ENCODE measurements at places on chromosomes 1 and 21. TPM values are rescaled to one million over a fixed set of nuclear protein-coding genes. Genes with fewer than 3 reads are reported as not detected.

GRCh38 chr1:197235355-197235754 lies 32.7 kb upstream of the CRB1 start:
- DNase-seq, result no peak

TRIM67 gene
- total RNA-seq, result not detected

DNA sequence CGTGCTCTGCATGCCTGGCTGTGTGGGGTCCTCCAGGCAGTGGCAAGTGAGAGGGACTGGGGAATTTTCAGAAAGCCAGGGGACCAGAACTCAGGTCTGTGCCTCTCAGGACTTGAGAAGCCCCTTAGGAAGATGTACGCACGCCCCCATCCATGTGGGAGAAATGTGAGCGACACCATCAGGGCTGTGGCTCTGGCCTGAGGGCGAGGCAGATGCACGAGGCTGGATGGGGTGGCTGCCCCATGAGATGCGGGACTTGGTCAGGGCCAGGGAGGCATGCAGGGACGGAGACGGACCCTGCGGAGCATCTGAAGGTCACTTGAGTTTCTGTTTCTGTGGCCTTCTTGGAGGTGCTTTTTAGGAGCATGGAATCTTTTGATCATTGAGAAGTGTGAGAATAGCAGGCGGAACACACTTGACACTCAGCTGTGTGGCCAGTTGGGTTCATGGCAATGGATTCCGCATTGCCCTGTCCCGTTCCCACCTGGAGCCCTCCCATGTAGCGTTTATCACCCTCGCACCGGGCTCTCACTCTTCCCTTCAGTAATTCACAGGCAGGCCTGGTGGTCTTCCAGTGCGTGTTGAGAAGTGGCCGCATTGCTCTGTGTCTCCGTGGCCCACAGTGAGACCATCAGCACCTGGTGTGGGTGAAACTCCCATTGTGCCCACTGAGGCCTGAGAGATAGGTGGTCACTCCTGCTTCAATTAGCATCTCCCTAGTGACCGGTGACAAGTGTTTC lies 30.7 kb upstream of the ACTRT2 start:
- DNase-seq, result no peak

- no peak for DNase-seq
Measured at GRCh38 chr1:63784489-63785390, 10.9 kb downstream of the ROR1 start.

DNA sequence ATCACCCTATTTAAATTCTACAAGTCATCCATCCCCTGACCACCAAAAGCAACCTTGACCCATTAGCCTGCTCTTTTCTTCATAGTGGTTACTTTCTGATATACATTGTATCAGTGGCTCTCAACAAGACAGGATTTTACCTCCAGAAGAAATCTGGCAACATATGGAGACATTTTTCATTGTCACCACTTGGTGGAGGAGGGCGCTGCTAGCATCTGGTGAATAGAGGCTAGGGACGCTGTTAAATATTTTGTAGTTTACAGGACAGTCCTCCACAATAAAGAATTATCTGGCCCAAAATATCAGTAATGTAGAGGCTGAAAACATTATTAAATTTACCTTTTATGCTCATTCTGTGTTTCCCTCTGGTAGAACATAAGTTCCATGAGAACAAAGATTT lies 6.1 kb downstream of the HSPA13 start:
- no peak for DNase-seq

REN gene
- 0.18 TPM for total RNA-seq

S100A13 gene
- total RNA-seq, result 237 TPM

KPRP gene
- not detected for total RNA-seq

DNA sequence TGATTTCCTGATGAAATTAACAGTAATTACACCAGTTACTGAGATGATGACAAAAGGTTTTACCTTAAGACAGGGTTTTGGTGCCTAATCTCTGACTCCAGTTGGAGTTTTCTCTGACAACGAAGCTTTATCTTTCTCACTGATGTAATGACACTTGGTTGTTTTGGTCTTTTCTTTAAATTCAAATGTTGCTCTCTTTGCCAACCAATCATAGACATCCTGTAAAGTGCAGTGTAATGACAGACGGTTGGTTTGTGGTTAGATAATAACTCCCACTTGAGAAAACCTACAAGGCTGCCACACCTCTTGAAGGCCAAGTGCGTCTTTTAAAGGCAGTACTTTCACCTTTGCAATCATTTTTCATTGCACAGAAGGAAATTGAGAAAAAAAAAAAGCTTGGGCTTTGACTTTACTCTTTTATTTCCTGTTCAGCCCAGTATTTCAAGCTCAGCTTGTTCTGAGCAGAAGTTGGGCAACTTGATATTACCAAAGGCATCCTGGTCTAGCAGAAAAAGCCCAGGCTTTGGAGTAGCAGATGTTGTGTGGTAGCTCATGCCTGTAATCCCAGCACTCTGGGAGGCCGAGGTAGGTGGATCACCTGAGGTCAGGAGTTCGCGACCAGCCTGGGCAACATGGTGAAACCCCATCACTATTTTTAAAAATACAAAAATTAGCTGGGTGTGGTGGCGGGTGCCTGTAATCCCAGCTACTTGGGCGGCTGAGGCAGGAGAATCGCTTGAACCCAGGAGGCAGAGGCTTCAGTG lies 14.9 kb downstream of the PDIK1L start:
- DNase-seq, result no peak

NOS1AP gene
- 0.44 TPM for total RNA-seq

DNA sequence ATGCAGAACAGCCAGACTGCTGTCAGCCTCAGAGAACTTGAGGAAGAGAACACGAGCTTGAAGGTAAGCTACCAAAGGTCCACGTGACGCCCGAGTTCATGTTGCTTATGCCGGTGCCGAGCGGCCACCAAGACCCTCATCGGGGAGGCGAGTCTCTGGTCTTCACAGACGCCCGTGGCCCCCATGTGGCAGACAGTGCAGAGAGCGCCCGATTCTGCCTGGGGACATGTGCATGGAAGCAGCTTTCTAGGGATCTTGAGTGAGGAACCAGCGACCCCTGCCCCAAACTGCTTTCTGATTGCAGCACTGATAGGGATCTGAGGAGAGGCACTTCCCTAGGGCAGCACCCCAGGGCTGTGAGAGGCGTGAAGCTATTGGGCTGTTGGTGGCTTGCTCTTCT lies 56.3 kb upstream of the DIP2A start:
- DNase-seq, result no peak

DNA sequence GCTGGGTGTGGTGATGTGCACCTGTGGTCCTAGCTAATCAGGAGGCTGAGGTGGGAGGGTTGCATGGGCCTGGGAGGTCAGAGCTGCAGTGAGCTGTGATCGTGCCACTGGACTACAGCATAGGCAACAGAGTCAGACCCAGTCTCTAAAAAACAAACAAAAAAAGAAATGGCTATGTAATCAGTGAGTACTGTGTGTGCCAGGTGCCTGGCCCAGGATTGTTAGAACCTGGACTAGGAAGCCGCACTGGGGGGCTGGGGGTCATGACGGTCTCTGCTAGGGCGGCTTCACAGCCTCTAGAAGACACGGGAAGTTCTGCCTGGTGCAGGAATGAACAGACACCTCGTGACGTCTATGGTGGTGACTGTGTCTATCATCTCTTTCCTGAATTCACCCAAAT lies 8.5 kb downstream of the TMEM9 start:
- no peak for DNase-seq

GRCh38 chr1:222037720-222038119 lies 295.8 kb upstream of the DUSP10 start:
- DNase-seq, result no peak

GRCh38 chr1:81174052-81174451 lies 626.7 kb upstream of the ADGRL2 start:
- peak; percentile 4 for DNase-seq

C1orf141 gene
- total RNA-seq, result not detected
